ENCODE measurements at places on chromosomes 16 and 17.

GRCh38 chr17:28368306-28368831 lies 1.7 kb downstream of the VTN start:
- no peak for DNase-seq

DNA sequence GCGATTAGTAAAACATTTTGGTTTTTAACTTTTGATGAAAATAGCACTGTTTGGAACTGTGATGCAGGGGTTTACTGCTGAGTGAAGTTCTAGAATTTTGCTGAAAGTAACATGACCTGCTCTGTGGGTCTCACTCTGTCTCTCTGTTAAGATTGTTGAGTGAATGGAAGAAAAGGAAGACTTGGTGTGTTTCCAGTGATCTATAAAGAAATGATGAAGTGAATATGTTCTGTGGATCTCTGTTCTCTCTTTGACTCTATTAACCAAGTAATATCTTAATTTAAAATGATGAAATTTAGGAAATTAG lies 148.4 kb downstream of the PRKCA start:
- no peak for DNase-seq

GRCh38 chr16:84726669-84727467 lies 27.1 kb downstream of the USP10 start:
- DNase-seq: peak; percentile 43

DNA sequence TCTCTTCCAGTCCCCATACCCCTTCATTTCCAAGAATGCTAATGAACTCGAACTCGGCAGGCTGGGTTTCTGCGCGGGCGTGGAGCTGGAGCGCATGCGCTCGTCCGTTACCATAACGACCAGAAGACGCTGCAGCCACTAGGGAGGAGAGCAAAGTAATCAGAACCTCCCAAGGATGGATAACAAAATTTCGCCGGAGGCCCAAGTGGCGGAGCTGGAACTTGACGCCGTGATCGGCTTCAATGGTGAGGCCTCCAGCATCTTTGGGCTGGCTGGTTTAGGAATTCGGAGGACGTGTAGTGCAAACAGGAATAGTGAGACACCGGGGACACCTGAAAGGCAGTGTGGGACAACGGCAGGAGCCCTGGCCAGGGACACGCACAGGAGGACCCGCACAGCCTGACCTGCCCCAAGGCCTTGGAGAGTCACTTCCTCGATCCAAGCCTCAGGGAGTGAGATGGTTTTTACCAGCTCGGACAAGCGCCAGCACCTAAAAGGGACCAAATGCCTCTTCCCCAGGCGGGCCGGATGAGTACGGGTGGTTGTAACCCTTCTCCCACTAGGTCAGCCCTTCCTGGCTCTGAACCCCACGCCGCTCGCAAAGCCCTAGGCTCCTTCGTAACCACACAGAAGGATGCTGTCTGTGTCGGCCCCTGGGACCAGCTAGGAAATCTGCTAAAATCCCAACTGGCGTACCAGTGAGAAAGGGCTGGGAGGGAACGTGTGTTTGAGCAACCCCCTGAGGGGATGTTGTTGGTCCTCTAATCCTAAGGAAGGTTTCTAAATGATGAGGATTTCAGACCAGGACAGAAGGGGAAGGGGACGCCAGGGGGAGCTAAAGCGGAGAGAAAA lies at the start of gene CFAP52:
TSS of gene CFAP52 (plus strand) at position 122 of the 852 bp plus-strand sequence. CDS start at position 176, 54 bp downstream.
- peak; percentile 66 for DNase-seq

DNA sequence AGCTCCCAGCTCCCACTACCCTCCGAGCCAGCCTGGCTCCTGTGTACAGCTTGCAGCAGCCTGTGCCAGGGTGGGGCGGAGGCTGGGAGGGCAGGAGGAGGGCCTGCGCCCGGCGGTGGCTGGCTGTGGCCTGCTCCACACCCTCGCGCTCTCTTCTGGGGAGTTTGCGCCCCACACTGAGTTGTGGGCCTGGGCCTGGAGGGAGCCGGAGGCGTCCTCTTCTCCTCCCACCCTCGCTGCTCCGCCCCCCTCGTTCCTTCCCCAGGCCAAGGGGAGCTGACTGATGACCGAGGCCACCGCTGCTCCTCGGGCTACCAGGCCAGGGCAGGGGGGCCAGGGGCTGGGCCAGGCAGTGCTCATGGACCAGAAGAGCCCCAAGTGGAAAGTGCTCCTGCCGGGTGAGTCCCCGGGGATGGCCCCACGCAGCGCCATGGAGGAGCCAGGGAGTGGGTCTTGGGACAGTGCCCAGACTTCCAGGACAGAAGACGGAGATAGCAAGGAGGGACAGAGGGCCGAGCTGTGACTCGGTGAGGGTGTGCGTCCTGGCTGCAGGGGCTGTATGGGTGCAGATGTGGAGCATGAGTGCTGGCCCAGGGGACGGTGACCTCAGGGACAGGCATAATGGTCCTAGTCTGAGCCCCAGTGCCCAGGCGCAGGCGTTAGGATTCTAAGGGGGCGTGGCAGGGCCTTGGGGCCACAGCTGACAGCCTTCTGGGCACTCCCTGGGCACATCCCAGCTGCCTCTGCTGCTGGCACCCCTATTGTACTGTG lies 242.1 kb upstream of the GSE1 start:
- DNase-seq: peak; percentile 52

GRCh38 chr16:12210925-12211869 lies 234.7 kb downstream of the SNX29 start:
- DNase-seq: no peak

DNA sequence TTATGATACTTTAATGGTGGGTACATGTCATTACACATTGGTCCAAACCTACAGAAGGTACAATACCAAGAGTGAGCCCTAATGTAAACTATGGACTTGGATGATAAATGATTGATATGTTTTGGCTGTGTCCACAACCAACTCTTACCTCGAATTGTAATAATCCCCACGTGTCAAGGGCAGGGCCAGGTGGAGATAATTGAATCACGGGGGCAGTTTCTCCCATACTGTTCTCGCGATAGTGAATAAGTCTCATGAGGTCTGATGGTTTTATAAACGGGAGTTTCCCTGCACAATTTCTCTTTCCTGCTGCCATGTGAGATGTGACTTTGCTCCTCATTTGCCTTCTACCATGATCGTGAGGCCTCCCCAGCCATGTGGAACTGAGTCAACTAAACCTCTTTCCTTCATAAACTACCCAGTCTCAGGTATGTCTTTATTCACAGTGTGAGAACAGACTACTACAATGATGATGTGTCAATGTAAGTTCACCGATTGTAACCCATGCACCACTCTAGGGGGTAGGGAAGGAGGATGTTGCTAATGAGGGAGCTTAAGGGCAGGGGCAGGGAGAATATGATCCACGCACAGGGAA lies 7.0 kb upstream of the METTL22 start:
- DNase-seq: no peak

- DNase-seq: no peak
Observed at GRCh38 chr16:81094771-81095251, 1.4 kb downstream of the GCSH start.

DNA sequence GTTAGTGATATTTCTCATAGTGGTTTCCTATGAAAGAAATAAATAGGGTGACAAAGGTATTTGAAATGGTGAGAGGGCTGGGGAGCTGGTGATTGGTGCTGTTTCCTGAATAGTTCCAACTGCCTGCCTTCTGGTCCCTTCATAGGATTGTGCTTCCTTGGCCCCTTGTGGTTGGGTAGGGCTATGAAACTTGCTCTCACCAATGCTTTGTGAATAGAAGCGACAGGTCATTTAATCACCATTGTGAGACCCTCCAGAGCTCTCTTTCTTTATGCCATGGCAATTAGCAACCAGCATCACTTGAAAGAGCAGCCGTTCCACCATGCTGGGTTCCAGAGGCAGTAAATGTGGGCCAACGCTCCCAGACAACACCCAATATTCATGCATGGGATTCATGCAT lies 23.7 kb upstream of the WWOX start:
- no peak for DNase-seq

DNA sequence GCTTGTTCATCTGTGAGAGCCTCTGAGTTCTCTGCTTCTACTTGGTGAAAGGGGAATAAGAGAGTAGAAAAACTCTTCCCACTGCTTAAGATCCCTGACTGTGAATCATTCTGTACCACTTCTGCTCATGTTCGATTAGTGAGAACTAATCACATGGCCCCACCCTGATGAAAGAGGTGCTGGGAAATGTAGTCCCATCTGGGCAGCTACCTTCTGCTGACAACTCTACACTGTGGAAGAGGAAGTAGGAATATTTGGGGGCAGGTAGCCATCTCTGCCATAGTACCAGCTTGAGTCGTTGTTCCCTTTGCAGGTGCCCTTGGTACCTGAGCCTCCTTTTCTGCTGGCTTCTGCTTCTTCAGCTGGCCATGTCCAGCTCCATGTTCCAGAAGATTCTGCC lies 29.9 kb downstream of the NKD1 start:
- no peak for DNase-seq

DNA sequence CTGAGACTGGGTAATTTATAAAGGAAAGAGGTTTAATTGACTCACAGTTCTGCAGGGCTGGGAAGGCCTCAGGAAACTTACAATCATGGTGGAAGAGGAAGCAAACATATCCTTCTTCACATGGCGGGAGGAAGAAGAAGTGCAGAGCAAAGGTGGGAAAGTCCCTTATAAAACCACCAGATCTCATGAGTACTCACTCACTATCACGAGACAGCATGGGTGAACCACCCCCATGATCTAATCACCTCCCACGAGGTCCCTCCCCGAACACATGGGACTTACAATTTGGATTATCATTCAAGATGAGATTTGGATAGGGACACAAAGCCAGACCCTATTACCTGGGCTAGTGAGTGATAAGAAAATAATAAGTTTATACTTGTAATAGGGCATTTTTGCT lies 70.6 kb upstream of the HS3ST2 start:
- no peak for DNase-seq

- DNase-seq: no peak
Observed at GRCh38 chr16:47726031-47726675, 265.0 kb downstream of the PHKB start.

Measured in HT-29 (cell line).